ENCODE measurements at places on chromosomes 12 and 14.

DNA sequence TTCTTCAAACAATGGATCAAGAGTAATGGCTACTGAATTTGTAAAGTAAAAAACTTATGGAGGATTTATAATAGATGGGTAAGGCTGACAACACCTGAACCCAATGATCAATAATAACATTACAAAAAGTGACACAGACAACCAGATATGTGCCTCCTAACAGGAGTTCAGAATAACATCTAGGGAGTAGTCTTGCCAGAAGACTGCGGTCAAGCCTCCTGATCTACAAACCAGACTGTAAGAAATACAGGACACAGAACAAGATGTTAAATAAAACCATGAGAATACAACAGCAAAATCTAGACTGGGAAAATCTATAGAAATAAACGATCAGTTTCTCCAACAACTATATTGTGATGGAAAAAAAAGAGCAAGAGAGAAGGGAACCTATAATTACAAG, 262.6 kb upstream of the TMTC1 start:
- DNase-seq: no peak

DNA sequence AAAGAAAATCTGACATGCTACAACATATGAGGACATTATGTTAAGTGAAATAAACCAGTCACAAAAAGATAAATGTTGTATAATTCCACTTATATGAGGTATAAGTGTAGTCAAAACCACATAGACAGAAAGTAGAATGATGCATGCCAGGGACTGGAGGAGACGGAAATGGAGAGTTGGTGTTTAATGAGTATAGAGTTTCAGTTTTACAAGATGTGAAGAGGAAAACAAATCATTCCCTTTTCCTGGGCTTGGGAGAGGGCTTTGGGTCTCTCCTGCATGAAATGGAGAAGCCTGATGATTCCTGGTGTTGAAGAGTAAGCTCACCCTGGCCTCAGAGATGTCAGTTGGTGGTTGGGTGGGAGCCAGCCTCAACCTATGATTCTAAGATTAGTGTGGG, 158.4 kb upstream of the PLXNC1 start:
- DNase-seq: peak; percentile 82

DNA sequence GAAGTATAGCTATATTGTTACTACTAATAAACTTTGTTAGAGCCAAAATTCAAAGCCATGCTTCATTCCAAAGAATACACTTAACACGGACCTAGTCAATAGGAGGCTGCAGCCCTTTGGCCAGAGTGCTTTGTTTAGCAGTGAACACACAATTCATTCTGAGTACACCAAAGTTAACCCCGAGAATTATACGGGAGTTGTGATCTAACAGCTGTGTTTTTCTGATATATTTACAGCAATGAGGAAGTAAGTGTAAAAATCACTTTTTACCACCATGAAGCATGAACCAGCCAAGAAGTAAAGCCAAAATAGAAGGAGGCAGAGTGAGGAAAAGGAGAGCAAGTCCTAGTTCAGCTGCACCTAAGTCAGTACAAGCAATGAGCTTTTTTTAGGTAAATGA, 156.8 kb upstream of the PDE3A start:
- DNase-seq: no peak

GRCh38 chr12:121986489-121987245, 35.0 kb upstream of the BCL7A start:
- DNase-seq: no peak

DNA sequence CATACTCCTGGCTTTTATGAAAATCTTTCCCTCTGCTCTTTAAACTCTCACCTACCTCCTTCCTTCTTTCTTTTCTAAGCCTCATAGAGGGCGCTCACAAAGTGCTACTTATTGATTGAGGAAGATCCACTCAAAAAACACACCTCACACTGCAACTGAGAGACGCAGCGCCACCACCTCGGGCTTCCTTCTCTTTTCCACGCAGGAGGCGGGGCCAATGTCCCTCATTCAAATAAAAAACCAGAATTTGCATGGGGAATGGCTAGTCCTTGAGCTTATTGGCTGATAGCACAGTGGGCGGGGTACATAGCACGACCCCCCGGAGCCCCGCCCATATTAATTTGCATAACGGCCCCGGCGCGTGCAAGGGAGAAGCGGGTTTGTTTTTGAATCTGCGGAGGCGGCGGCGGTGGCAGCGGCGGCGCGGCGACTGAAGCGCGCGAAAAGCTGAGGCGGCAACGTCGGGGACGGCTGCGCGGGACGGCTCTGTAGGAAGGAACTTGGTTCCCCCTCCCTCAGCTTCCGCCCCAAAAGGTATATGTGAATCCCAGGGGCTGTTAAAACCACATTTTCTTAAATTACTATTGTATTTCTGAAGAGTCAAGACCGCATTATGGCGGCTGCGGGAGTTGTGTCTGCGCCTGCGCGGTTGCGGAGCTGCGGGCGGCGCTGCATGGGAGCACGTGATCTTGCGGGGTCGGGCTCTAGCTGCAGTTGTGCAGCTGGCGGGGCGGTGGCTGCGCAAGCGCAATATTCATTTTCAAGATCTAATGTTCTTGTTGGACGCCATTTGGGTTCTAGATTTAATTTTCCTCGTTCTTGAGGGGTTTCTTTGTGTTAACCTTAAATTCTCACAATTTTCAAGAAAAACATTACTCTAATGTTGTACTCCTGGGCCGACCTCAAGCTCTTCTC, at the start of gene ATF7IP:
Gene ATF7IP (plus strand): TSS at position 389 of the 915 bp plus-strand sequence. CDS start 58,234 bp downstream, outside the sequence.
- peak; percentile 96 for DNase-seq

DNA sequence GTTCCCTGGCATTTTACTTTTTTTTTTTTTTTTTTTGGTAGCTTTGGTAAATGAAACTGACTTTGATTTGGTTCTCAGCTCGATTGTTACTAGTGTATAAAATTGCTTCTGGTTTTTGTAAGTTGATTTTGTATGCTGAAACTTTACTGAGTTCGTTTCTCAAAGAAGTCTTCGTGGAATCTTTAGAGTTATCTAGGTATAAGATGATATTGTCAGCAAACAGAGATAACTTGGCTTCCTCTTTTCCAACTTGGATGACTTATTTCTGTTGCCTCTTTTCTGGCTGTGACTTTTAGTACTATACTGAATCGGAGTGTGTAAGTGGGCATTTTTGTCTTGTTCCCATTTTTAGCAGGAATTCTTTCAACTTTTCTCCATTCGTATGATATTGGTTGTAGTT, 28.1 kb downstream of the USP15 start:
- DNase-seq: no peak

GRCh38 chr12:121783766-121784165, 9.7 kb downstream of the RHOF start:
- DNase-seq: no peak

DNA sequence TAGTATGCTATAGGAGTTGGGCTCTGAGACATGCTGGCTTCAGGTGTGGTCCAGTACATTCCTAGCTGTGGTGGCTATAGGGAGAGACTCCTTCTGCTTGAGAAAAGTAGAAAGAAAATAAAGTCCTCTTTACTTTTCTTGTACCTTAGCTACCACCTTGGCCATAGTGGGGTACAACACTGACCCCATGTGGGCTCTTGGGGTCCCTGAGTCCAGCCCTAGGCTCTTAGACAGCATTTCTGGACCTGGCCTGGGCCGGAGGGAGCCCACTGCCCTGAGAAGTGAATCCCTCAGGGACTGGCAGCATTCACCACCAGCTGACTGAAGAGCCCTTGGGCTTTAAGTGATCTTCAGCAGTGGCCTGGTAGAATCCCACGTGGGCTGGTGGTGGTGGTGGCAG, 143.1 kb downstream of the SYT10 start:
- no peak for DNase-seq

GRCh38 chr12:67447180-67447579, 178.0 kb downstream of the CAND1 start:
- DNase-seq: peak; percentile 38

DNA sequence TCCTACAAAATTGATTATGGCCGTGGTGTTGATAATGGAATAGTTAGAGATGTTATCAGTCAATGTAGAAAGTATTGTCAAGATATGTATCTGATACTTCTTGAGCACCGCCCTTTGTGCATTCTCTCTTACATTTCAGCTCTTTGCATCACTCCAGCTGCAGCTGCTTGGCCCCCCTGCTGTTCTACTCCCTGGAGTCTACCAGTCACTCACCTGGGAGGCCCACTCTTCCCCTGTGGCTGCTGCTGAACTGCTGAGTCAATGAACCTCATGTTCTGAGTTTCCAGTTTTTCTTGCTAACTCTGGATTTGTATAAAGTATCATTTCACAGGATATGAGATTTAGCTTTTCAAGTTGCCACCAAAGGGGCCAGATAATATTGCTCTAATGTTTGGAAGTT, 312.8 kb upstream of the SLC16A7 start:
- DNase-seq: no peak

- no peak for DNase-seq
These were observed 336.8 kb downstream of the NAV3 start for GRCh38 chr12:78167510-78167909.

GRCh38 chr12:105775343-105775742, 363.4 kb downstream of the NUAK1 start:
- DNase-seq: no peak
